SW 1271 (cell line): ENCODE measurements at places on chromosomes 11 and 22.

DNA sequence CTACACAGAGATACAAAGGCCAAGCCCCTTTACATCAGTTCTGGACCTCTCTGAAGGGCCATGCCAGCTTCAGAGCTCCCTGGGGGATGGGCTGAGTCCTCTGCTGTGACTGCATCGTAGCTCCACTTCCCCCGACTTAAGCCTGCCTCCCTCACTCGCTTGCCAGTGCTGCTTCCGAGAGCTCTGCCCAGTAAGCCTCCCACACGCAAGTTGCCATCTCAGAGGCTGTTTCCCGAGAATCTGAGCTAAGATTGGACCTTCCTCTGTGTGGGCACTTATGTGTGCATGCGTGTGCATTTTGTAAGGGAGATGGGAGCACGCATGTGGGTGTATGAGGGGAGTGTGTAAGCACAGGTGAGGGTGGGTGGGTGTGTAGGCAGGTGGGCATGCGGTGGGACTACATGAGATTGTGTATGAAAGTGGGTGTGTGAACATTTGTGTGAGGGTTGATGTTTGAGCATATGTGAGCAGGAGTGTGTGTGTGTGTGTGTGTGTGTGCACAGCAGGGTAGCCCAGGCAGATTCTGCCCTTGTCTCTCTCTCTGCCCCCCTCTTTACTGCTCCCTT lies 163.0 kb upstream of the SYT13 start:
- no peak for DNase-seq

DNA sequence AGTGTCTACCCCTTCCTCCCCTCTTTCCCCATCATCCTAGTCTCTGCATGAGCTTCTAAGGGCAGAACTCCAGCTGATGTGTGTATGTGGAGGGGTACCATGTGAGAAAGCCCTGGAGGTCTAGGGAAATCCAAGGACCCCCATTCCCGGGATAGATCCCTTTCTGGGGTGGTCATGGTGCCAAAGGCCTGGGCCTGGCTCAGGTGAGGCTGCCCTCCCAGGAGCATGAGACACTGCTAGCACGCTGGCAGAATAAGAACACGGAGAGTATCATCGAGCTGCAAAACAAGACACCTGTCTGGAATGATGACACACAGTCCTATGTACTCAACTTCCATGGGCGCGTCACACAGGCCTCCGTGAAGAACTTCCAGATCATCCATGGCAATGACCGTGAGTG lies 19.6 kb downstream of the TUB start:
- no peak for DNase-seq

DNA sequence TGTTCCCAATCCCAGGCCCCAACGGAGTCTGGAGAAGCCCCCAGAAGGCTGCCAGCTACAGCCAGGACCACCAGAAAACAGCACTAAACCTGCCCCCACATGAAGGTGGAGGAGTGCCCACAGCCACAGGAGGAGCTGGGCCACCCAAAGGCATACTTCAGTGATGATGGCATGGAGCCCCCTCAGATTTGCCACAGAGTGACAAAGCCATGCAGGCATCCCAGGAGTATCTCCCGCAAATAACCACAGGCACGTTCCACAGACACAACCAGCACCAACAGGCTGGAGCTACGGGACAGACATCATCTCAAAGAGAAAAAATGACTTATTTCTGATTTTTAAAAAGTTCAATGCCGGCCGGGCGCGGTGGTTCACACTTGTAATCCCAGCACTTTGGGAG lies 10.6 kb downstream of the CARS1 start:
- no peak for DNase-seq

DNA sequence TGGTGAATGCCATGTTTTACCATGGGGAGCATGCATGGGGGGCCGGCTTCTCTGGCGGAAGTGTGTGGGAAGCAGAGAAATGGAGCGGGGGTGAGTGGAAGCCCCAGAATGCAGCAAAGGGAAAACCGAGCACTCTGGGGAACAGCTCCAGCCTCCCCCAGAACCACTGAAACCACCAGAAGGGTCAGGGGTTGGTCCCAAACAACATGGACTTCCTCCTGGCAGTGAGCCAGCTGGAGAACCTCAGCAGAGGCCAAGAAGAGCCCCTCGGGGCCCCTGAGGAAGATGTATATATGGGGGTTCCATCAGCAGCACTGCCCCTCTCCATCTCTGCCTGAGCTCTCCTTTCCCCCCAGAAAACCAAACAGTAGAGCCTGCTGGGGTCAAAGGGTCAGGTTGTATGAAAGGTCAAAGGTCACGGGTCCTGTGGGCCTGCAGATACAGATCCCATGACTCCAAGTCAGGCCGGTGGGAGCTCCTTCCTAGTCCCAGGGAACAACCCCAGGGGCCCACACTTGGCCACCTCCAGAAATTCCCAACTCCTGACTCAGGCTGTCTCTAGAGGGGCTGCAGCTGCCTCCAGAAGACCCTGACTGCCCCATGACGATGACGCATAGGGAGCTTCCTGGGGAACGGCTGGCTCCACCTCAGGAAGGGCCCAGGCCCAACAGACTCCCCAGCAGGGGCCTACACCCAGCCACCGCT lies 48.5 kb upstream of the TIMP3 start:
- no peak for DNase-seq

- no peak for DNase-seq
Measured at GRCh38 chr11:57299150-57299737, 25.5 kb downstream of the TNKS1BP1 start.

DNA sequence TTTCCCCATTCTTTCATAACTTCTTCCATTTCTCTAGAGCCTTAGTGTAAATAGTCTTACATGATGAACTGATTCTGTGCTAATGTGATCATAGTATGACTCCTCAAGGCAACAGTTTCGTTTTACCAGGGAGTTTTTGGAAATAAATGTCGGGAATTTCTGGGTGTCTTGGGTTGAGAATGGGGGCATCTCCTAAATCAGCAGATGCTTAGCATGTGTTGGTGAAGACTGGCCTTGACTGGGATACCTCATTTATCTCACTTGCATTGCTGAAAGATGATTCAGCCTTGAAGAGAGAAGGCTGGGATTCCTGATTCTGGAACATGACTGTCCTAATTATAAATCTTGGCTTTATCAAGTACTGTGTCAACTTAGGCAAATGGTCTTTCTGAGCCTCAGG lies 115.7 kb upstream of the C11orf87 start:
- no peak for DNase-seq

- no peak for DNase-seq
Measured at GRCh38 chr11:79371152-79371551, 69.7 kb downstream of the TENM4 start.

DNA sequence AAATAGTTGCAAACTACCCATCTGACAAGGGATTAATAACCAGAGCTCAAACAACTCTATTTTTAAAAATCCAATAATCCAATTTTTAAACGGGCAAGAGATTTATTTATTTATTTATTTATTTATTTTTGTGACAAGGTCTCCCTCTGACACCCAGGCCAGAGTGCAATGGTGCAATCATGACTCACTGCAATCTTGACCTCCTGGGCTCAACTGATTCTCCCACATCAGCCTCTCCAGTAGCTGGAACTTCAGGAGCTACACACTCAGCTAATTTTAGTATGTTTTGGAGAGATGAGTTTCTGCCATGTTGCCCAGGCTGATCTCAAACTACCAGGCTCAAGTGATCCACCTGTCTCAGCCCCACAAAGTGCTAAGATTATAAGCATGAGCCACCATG lies 267.2 kb upstream of the BLID start:
- no peak for DNase-seq

DNA sequence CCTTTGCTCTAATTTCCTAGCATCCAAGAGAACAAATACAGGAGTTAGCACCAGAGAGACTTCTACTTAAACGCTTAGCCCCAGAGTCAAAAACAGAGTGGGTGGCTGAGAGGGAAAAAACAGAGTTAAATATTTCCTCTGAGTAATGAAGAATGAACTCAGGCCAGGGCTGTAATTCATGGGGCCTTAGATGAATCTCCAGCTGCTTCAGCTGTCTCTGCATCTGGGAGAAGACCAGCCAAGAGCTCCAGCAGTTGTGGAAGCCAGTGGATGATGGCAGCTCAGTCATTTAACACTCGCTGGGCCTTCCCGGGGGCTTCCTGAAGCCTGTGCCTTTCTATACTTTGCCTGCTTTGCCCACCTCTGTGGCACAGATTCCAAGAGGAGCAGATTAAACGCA lies 5.7 kb upstream of the ADAMTS15 start:
- DNase-seq: no peak

- no peak for DNase-seq
Measured at GRCh38 chr11:123135863-123136446, 59.1 kb downstream of the CLMP start.

- DNase-seq: no peak
Measured at GRCh38 chr11:17564687-17565042, 17.6 kb downstream of the OTOG start.

GRCh38 chr11:114309517-114309916 lies 13.3 kb downstream of the NNMT start:
- no peak for DNase-seq

GRCh38 chr11:496834-497564 lies 10.0 kb downstream of the RNH1 start:
- DNase-seq: no peak

GRCh38 chr11:77101043-77101537 lies 1.6 kb upstream of the OMP start:
- DNase-seq: no peak

DNA sequence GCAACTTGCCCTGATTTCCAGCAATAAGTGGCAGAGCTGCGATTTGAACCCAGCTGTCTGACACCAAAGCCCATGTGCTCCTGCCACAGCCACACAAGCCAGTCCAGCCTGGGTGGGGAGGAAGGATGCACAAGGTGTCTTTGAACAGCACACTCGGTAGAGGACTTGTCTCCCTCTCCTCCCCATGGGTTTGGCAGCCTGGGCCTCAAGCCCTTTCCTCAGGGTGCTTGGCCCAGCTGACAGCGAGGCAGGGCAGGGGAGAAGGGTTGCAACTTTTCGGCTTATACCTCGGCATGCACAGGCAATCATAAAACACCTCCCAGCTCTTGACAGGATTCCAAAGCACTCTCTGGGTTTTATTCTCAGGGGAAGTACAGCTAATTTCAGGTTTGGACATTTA lies 19.3 kb downstream of the ASPHD2 start:
- DNase-seq: no peak

DNA sequence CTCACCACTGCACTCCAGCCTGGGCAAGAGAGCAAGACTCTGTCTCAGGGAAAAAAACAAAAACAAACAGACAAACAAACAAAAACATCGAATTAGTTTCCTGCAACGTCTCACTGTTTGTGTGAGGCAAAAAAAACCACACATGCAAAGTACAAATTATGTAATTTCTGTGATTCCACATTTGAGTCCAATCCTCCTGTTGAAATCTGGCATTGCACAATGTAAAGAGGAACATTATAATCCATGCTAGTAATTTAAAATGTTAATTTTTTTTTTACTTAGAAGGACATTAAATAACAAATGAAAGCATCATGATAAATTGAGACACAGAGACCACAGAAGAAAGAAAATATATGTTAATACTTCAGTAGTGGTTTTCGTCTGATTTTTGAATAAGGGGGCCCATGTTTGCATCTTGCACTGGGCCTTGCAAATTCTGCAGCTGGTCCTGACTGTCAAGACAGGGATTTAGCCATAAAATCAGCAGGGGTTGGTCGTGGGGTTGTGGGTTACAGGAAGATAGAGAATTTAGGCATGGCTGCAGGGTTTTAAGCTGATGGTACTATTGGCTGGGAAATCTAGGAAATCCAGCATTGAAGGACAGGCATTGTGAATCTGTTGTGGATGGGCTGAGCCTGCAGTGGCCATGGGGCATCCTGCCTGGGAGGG lies 102.6 kb upstream of the ALDH3B2 start:
- DNase-seq: no peak

- no peak for DNase-seq
Measured at GRCh38 chr11:125554038-125554437, 15.2 kb upstream of the EI24 start.

DNA sequence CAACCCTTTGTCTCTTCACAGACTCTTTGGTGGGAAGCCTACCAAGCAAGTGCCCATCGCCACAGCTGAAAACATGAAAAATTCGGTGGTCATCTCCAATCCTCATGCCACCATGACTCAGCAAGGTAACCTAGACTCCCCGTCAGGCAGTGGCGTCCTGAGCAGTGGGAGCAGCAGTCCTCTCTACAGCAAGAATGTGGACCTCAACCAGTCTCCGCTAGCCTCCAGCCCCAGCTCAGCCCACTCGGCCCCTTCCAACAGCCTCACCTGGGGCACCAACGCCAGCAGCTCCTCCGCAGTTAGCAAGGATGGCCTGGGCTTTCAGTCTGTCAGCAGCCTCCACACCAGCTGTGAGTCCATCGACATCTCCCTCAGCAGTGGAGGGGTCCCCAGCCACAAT lies 111.6 kb downstream of the DBX1 start:
- DNase-seq: no peak
